ENCODE measurements at places on chromosomes 2 and 18.

GRCh38 chr18:13214609-13215008 is 4.0 kb upstream of the LDLRAD4 start:
- DNase-seq: no peak

DNA sequence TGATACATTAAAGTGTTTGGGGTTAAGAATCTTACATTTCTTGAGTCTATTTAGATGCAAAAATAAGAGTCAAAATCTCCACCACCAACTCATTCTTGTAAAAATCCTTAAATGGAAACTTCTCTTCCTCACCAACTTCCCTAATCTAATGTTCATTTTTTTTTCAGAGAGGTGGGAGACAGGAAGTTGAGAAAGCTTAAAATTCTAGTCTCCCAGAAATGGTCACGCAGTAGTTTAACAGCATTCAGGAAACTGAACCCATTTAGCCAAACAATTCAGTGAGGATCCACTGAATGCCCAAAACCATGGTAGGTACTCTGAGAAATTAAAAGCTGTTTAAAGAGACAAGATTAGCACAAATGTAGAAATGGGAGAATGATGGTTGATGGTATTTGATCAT is 69.0 kb downstream of the TXNL1 start:
- DNase-seq: no peak

DNA sequence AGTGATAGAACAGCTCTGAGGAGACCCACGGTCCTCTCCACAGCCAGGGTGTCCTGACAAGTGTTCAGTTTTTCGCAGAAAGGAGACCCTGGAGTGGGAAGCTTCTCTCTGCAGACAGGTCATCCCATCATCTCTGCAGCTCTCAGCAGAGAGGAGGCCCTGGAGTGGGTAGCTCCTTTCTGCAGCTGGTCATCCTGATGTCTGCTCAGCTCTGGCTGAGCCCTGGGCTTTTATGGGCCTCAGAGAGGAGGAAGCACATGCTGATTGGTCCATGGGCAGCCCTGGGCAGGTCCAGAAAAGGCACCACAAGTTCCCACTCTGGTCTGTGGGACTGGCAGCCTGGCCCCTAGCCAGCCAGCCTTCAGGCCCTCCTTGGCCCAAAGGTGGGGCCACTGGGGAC is 72.3 kb upstream of the ST3GAL5 start:
- DNase-seq: no peak

DNA sequence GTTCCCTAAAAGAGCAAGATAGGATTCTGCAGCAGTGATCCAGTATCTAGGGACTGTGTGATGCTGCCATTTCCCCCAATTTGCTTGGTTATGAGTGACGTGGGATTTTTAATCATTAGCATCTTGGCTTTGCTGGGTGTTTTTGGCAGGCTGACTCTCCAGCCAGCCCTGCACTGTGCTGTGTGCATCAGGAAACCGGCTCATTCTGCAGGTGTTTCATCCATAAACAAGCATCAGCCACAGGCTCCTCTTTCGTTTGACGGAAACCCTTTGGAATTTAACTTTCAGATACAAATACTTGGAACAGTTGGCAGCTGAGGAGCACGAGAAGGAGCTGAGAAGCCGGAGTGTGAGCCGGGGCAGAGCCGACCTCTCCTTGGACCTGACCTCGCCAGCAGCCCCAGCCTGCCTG is 135.9 kb downstream of the TPGS2 start:
- no peak for DNase-seq

DNA sequence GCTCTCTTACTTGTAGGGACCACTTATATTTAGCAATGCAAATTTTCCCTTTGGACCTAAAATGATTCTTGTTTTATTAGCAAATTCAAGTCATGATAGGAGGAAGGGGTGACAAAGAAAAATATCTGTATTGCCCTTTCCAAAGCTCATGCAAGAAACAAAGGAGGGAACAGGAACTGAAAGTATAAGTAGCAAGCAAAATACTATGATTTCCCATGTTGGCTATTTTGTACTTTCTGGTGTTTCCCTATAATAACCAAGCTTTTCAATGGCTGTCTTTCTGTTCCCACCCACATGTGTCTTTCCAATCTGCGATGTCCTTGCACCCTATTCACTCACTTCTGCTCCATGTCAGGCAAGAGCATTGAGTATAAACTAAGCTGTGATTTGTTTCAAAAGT is 279.7 kb downstream of the RNF144A start:
- no peak for DNase-seq

- no peak for DNase-seq
Measured at GRCh38 chr2:45255563-45255962, 246.3 kb upstream of the SIX2 start.

DNA sequence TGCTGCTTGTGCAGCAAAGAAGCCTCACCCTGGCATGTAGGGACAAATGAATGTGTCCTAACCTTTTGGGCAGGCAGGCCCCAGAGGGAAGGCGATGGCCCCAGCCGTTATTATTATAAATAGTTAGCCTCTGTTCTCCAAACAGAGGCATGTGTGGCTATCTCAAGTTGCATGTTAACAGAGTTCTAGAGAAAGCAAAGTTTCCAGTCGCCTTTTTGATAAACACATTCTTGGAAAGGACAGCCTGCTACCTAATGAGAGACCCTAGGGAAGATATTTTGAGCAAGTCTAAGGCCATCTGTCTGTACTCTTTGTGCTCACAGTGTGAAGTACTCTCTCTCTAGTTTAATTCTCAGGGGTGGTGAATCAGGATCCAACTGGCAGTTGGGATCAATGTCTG is 97.4 kb upstream of the FHL2 start:
- DNase-seq: no peak

- DNase-seq: no peak
Measured at GRCh38 chr2:185628985-185629384, 109.6 kb upstream of the FSIP2 start.

GRCh38 chr18:5627776-5628511 is 84.1 kb upstream of the EPB41L3 start:
- no peak for DNase-seq

DNA sequence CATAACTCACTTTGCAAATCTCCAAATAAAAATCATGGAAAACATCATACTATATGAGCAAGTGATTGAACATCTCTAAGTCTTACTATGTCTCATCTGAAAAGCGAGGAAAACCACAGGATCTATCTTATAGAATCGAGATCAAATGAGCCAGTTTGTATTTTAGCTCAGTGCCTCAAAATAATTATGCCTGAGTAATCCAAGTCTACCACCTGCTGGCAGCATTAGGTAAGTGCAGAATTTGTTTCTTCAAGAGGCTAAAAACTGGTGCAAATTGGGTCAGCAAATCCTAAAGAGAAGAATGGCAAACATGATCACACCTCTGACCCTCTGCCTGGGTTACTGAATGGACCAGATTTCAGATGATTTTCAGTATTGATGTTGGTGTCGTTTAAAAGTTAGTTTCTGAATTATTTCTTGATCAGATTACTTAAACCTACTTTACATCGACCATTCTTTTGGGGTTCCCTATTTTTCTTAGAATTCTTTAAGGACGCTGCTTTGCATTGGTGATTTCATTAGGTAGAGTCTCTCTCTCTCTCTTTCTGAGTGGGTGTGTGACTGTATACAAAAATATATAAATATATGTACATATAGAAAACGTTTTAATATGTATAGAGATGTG is 12.7 kb upstream of the FHOD3 start:
- DNase-seq: peak; percentile 52

- DNase-seq: no peak
Measured at GRCh38 chr18:10440884-10441283, 13.6 kb upstream of the APCDD1 start.

- no peak for DNase-seq
Measured at GRCh38 chr2:124920448-124920847, 895.4 kb downstream of the CNTNAP5 start.

- no peak for DNase-seq
Measured at GRCh38 chr2:179470992-179471391, 206.4 kb upstream of the SESTD1 start.

GRCh38 chr2:218405746-218406208 is 6.1 kb downstream of the CTDSP1 start:
- no peak for DNase-seq

DNA sequence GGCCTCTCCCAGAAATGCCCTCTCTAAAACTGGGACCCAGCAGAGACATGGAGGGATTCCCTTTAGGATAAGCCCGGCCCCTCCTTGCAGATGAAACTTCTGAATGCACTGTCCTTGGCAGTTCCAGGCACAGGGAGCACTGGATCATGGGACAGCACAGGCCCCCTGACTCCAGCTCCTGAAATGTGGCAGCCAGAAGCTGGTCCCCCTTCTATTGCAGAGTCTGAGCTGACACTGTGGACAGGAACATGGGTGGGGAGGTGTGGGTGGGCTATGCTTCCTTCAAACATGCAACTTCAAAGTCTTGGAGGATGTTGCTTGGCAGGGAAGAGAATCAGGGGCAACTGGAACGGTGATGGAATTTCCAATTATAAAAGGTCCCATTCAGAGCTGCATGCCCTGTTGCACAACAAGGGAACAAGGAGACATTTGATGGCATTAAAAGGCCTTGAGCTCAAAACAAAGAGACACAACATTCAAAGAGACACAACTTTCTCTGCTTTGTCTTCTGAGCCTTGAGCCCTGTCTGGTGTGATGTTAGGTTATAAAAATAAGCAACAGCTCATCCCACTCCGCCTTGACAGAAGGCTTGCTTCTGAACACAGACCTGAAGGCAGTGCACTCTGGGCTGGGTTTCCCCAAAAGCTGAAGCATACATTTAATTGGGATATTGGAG is 239.0 kb downstream of the OSR1 start:
- DNase-seq: no peak

DNA sequence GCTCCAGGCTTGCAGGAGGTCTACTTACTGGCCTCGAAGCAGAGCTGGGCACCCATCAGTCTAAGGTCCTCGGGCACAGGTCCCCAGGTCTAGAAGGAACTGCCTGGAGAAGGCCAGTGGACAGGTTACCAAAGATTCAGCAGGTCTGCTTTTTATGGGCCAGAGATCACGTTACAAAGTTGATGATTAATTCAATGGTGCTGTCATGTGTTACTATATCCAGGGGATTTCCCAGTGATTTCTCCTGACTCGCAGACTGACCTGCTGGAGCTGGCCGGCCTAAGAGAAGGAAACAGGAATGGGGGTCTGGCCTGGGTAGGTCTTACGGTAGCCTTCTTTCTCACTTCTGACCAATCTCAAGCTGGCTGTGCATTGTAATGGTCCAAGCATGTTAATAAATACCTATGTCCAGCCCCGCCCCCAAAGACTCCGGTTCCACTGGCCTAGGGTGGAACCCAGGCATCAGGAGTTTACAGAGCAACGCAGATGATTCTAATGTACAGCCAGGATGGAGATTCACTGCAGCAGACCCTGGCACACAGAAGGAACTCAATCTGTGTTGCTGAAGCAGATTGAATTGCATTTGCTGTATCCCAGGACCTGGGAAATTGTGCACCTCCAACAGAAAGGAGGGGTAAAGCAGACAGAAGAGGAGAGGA is at the start of gene NEURL3:
NEURL3 (minus strand) TSS at position 127 of the 659 bp plus-strand sequence; CDS start at position 56, 71 bp downstream.
- no peak for DNase-seq

GRCh38 chr18:37553633-37554398 is 11.8 kb downstream of the CELF4 start:
- no peak for DNase-seq

GRCh38 chr2:27690052-27690451 is 26.4 kb downstream of the SLC4A1AP start:
- no peak for DNase-seq

DNA sequence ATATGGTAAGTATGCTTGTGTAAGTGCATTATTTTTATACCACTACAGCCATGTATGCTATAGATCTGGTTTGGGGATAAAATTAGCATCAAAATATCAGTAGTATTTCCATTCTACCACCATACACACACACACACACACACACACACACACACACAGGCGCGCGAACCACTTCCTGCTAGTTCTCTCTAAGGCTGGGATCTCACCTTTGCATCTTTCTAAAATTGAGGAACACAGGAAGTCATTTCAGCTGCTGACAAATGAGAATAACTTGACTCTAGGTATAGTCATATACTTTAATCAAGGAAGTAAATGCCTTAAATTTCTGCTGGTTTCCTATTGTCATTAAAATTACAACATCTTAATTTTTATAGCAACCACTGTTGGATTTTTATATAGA is 72.5 kb downstream of the RBM43 start:
- DNase-seq: peak; percentile 48

DNA sequence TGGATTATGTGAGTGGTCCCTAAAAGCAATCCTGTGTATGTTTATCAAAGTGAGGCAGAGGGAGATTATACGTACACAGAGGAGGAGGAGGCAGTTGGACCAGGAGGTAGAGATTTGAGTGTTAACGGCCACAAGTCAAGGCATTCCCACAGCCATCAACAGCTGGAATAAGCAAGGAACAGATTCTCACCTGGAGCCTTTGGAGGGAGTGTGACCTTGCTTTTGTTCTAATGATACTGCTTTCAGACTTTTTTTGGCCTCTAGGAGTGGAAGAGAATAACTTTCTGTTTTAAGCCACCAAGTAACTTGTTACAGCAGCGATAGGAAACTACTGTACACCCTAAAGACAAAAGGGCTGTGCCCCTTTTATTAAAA is 18.1 kb downstream of the LCLAT1 start:
- DNase-seq: no peak

GRCh38 chr18:61662726-61663125 is 230.1 kb downstream of the RNF152 start:
- DNase-seq: no peak

DNA sequence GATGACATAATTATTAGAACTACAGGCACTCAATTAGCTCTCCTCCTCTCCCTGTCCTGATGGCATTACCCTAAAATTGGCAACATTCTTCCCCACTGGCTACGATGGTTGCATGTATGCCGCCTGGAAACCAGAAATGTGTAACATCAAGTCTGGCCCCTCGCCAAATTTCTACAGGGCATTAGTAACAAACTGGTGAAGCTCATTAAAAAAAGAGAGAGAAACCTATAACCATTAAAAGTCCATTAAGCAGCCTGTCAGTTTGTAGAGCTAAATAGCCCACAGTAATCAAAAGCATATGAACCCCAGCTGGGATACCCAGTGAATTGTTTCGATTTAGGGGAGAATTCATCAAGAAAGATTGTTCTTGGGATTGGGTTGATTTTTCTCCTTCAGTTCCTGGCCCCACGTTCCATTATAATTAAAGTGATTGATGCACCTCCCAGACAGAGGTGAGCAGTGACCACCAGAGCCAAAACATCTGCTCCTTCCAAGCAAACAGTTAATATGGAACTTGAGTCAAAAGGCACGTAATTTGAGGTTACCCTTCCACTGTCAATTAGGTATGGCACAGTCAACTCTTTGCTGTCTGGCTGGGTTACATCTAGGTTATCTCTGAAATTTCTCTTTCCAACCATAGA is 208.6 kb downstream of the C1D start:
- DNase-seq: no peak

- no peak for DNase-seq
Measured at GRCh38 chr2:101827246-101827645, 129.7 kb downstream of the MAP4K4 start.

GRCh38 chr2:224925061-224925809 is 117.0 kb downstream of the DOCK10 start:
- no peak for DNase-seq

DNA sequence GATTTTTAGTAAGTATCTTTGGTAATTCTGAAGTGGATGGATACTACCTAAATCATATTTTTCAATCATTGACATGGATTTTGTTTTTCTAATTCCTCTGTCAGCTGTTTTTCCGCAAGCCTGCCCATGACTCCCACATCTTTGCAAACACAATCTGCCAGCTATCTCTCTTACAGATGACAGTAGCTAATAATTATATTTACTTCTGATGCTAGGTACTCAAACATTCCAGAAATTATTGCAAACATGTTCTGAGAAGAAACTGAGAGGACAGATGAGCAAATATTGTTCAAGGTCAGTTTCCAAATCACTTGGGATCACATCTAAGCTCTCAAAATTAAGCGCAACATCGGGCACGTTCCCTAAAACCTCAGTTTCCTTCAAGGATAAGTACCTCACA is 270.0 kb upstream of the CDH19 start:
- DNase-seq: no peak

Data from CD4-positive, alpha-beta T cell treated with Interleukin-17A for 4 hours (primary cell).